ENCODE measurements at places on chromosomes 6 and 20.

DNA sequence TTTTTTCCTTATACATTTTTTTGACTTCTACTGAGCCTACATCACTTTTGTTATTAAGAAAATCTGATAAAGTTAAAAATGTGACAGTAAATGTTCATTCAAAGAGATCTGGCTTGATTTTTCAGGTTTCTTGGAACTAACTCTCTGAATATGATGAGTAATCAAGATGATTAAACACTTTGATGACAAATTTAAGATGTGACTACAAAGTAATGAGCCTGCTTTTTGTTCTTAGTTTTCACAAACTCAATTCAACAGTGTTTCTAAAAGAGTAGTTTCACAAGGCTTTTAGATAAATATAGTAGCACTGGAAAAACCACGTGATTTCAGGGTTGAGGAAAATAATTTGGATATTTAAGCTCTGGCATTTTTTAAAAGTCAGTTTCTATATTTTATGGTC is 37.9 kb upstream of the HDDC2 start:
- DNase-seq = no peak

DNA sequence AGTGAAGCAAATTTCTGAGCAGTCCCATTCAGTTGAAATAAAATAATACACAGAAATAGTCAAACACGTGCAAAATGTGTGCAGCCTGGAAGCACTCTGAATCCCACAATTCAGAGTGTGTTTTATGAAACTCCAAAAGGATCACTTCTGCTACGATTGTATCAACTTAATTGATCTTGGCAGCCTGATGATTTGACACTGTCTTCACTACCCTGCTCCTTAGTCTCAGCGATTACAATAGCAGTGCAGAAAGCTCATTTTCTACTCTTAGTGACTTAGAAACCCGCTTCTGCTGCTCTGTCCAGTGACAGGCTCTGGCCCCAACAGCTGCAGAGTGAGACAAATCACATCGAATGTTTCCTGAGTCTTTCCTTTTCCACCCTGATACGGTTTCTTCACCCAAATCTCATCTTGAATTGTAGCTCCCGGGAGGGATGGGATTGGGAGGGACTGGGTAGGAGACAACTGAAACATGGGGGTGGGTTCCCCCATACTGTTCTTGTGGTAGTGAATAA is 16.2 kb upstream of the EMILIN3 start:
- no peak for DNase-seq

GRCh38 chr6:225121-225721 is 67.1 kb upstream of the DUSP22 start:
- no peak for DNase-seq

DNA sequence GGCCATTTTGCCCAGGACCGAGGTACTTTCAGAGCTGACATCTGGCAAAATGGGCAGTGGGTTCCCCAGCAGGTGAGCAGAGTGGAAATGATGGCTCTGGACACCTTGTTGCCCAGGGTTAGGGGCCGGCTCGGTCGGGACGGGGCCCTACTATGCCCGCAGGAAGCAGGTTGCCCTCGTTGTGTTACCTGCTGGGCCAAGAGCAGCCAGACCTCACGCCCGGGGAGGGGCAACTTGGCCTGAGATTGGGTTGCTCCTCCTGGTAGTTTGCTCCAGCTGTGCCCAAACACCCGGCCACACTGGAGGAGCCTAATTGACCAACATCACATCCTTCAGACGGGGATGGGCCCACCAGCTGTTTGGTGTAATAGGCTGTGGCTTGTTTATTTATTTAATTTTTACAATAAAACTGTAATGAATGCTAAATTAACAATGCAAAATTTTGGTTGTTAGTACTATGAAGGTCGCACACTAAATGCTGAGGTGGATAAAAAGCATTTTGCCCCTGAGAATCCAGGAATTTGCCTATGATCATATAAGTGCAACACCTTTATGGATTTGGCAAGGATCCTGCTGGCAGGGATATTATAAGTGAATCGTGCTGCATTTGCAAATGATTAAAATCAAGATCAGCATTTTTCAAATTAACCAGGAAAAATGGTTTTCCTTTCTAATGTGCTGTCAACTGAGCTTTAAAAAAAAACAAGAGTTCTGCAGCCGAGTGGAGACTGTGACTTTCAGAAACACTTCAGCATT is 26.6 kb upstream of the PCMTD2 start:
- DNase-seq = no peak

DNA sequence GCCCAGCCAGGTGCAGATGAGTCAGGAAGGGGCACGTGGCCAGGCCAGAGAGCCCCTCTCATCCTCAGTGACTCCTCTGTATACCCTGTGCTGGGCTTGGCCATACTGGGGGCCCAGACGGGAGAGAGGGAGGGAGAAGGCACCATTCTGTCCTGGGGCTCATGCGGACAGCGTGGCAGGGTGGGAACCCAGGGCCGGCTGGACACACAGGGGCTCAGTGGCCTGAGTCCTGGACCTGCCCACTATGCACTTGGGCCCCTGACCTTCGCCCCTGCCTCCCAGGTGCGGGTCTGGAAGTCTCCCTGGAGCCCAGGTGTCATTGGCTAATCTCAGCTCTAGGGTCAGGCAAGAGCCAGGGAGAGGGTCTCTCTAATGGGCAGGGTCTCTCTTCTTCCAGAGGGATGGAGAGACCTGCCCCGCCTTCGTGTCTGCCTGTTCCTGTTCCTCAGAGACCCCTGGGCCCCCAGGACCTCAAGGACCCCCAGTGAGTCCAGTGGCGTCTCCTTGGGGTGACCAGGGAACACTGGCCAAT is 27.7 kb downstream of the COL20A1 start:
- no peak for DNase-seq
